ENCODE measurements at places on chromosomes 4 and X.

- no peak for DNase-seq
Measured at GRCh38 chrX:2351321-2351720, 149.5 kb downstream of the DHRSX start.

DNA sequence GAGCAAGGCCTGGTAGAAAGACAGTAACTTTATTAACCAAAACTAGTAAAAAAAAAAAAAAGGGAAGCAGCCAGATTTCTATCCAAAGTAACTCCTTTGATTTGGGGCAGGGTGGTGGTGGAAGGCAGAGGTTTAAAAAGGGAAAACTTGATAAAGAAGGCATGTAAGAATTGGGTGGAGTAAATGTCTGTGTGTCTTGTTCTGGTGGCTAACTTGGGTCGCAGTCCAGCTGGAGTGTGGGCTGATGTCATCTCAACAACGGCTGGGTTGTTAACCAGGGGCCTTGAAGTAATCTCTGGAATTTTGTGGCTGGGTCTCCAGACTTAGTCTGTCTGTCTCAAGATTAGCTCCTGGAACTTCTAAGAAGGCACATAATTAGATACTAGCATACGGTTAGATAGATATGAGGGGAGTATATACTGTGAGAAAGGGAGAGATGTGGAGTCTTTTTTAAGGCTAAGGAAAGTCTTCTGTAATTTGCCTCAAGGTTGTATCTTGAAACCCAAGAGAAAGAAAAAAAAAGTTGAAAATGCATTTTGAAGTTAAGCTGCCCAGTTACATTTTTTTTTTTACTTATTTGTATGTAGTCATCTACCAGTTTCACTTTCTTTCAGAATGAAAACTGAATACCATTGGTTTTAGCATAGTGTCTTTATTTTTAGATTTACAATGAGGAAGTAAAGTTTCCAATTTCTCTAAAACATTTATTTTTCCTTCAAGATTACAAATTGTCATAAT, 48.3 kb downstream of the MTHFD2L start:
- DNase-seq: no peak

GRCh38 chr4:5040856-5041620, 10.2 kb upstream of the STK32B start:
- DNase-seq: no peak

DNA sequence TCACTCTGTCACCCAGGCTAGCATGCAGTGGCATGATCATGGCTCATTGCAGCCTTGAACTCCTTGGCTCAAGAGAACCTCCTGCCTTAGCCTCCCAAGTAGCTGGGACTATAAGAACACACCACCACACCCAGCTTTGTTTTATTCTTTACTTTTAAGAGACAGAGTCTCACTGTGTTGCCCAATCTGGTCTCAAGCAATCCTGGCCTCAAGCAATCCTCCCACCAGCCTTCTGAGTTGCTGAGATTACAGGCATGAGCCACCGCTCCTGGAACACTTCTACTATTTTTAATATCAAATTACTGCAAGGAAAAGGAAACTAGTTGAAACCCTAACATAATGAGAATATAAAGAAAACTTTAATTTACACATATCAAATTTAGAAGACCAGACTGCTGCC, 85.4 kb downstream of the FAM13A start:
- DNase-seq: no peak

- DNase-seq: no peak
Measured at GRCh38 chrX:39688576-39689375, 409.0 kb downstream of the BCOR start.

DNA sequence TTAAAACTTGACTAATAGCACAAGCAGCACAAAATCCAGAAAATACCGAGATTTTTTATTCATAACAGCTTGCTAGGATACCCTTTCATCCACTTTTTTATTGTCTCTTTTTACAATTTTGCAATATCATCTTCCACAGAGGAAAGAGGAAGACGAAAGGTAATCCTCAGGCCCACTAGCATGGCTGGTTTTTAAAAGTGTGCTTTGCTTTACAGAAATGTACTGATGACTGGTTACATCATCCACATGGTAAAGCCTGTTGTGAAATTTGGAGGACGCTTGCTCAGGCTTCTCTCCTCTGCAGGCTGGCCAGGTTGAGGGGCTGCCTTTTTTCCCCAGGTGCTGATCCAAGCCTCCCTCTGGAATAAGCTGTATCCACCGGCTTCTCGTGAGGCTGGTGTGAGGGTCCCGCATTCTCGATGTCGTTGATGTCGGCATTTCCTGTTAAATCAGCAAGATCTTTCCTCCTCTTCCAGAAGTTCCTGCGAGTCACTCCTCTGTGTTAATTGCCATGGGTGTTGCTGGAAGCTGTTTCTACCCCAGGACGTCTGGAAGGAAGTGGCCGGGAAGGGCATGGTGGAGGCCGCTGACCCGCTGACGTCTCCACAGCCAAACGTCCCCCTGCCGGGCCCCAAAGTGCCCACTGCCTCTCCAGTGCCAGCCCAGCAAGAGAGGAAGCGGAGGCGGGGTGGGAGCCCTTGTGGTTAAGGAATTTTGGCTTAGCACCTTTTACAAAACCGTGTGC, 5.8 kb upstream of the DGKQ start:
- peak; percentile 10 for DNase-seq

DNA sequence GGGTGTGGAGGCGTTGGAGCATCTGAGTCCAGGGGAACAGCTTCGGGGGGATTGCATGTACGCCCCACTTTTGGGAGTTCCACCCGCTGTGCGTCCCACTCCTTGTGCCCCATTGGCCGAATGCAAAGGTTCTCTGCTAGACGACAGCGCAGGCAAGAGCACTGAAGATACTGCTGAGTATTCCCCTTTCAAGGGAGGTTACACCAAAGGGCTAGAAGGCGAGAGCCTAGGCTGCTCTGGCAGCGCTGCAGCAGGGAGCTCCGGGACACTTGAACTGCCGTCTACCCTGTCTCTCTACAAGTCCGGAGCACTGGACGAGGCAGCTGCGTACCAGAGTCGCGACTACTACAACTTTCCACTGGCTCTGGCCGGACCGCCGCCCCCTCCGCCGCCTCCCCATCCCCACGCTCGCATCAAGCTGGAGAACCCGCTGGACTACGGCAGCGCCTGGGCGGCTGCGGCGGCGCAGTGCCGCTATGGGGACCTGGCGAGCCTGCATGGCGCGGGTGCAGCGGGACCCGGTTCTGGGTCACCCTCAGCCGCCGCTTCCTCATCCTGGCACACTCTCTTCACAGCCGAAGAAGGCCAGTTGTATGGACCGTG, 2.2 kb downstream of the AR start:
- DNase-seq: no peak

DNA sequence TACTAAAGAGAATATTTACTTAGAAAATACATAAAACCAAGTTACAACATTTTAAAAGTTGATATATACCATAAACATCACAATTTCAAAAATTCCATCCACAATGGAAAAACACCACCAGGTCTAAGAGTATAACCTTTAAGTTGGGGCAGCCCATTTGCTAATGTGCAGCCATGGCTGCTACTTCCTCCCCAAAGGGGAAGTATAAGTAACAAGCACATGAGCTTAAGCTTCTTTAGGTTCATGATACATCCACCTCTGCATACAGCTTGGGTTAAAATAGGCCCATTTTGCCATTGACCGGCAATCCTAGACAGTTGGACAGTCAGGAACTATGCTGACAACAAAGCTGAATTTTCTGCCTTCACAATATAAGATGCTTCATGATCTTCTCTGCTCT, 16.6 kb upstream of the GASK1B start:
- DNase-seq: no peak

GRCh38 chr4:184838249-184839074, 12.7 kb upstream of the ACSL1 start:
- DNase-seq: no peak

- DNase-seq: no peak
Measured at GRCh38 chr4:139286186-139286698, 6.2 kb upstream of the MGARP start.
